Activated CD8-positive, alpha-beta memory T cell treated with anti-CD3 and anti-CD28 coated beads for 4 hours (primary cell): ENCODE measurements at places on chromosomes 1 and 21.

DNA sequence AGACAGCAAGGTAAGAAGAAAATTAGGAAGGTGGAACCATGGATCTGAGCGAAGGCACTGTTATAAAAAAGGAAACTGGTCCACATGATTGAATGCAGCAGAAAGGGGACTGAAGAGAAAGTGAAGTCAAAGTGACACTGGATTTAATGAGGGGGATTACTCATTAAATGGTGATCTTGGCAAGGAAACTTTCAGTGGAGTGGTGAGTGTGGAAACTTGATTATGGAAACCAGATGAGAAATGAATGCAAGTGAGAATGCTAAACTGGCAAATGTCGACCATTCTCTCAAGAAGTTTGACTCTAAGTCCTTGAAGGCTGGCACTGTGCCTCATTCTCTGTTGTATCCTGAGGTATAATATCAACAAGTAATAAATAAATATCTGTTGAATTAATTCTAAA, 23.3 kb downstream of the COLGALT2 start:
- DNase-seq = no peak

DNA sequence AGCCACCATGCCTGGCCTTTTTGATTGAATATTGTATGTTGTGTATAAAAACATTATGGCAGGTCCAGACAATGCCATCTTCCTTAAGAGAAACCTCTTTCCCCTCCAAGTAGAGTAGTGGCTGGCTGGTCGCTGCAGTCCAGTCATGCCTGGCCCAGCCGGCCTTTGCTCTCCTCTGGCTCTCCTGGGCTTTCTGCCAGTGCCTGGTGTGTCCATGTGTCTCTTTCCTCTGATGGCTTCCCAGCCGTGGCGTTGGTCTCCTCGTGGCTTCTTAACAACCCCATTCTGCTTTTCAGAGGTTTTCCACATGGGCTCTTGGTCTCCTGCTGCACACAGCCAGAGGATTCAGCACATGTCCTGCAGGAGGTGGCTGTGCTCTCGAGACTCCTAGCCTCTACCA, 58.7 kb downstream of the DIP2A start:
- no peak for DNase-seq

GRCh38 chr1:87518794-87519193, 190.1 kb downstream of the LMO4 start:
- DNase-seq = no peak

DNA sequence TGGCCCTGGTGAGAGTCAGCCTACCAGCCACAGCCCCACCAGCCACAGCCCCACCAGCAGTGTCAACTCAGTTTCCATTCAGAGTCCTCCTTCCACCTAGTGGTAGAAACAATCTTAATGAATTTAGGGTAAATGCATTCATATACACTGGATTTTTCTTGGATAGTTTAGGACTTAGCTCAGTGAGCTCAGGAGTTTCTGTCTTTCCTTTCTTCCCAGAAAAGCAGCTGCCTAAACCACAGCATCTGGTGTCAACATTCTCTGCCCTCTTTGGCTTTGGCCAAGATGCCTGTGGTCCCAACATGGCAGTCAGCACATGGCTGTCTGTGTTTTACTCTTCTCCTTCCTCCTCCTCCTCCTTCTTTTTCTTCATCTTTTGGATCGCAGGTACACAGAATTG, 94.0 kb downstream of the CLIC6 start:
- DNase-seq = no peak

- DNase-seq = no peak
Measured at GRCh38 chr1:117104986-117105385, 16.6 kb downstream of the TRIM45 start.

- DNase-seq = no peak
Measured at GRCh38 chr1:55128418-55128995, 86.7 kb downstream of the USP24 start.

DNA sequence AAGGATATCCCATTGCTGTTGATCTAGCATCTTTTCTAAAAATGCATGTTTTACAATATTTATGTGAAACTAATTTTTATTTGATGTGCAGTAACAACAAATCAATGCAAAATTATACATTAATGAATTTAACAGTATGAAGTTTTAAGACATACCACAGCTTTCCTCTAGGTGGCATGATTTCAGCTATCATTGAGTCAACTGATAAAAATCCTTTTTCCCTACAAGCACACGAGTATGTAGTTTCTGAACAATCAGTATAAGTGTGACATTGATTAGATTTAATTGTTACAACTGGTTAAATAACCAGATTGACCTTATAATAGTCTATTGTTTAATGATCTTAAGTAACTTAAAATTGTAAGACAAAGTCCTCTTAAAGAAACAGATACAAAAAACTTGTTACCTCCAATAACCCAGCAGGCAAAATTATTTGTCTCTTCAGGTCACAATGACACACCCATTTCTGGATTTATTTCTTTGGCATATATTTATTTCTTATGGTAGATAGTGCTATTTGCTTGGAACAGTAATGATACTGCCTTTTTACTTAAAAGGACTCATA, 5.8 kb upstream of the TGFB2 start:
- DNase-seq = no peak

DNA sequence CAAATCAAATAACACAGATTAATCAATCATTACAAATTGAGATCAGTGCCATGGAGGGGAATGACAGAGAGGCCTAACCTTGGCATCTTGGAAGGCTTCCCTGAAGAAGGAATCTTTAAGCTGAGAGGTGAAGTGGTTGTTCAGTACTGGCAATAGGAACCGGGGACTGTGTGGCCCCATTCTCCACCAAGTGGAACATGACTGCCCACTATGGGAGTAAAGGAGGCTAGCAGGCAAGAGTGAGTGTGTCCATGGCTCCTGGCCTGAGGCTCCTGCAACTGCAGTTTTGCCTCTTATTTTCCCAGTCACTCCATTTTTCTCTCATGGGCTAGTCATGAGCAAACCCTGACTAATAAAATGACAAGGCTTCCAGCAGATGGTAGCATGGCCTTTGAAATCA, 112.2 kb upstream of the GJB5 start:
- DNase-seq = no peak

- DNase-seq = no peak
Measured at GRCh38 chr1:210506689-210507088, 178.0 kb downstream of the HHAT start.

- no peak for DNase-seq
Measured at GRCh38 chr1:210412240-210412639, 83.5 kb downstream of the HHAT start.

DNA sequence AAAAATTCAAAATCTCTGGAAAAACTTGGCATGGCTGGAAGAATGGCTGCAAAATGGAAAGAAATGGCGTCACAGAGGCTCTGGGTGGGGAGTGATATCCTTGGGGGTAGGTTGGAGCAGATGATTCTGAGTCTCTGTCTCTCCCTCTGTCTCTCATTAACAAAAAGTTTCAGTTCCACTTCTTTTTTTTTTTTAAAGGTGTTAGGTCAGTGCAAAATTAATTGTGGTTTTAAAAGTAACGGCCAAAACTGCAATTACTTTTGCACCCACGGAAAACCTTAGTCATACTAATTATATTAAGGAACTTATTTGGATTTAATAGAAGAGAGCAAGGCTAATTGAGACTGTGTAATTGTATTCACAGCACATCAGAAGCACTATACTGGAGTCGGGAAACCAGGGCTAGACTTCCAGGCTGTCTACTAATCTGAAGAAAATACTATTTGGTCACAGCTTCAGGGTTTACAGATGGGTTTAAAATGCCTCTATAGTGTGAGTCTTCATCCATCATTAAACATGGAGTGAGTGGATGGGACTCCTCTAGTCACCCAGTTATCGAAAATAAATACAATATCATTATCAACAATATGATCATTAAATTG, 289.1 kb upstream of the PLD5 start:
- no peak for DNase-seq

- no peak for DNase-seq
Measured at GRCh38 chr1:57494530-57495079, 70.7 kb upstream of the DAB1 start.

DNA sequence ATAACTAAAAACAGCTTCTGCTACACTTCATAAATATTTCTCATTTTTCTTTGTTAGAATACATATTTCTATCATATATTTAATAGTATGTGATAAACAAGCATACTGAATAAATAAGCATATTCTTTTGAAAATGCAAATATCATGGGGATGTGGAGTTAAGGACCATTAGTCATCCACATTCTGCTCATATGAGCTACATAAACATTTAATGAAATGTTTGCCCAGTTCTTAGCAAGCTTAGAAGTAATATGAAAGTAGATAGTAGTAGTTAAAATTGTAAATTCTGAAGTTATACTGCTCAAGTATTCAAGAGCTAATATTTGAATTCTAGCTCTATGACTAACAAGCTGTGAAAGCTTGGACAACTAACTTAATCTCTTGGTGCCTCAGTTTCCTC, 10.1 kb upstream of the GORAB start:
- DNase-seq = no peak

GRCh38 chr1:157595356-157595755, 2.5 kb downstream of the FCRL4 start:
- no peak for DNase-seq

- DNase-seq = no peak
Measured at GRCh38 chr1:7373876-7374562, 397.1 kb upstream of the VAMP3 start.

GRCh38 chr1:117754061-117754969, 148.5 kb downstream of the TENT5C start:
- no peak for DNase-seq

GRCh38 chr1:25695771-25696311, 79.2 kb downstream of the MAN1C1 start:
- DNase-seq = no peak

- DNase-seq = no peak
Measured at GRCh38 chr1:28509705-28510272, 3.9 kb downstream of the RCC1 start.

DNA sequence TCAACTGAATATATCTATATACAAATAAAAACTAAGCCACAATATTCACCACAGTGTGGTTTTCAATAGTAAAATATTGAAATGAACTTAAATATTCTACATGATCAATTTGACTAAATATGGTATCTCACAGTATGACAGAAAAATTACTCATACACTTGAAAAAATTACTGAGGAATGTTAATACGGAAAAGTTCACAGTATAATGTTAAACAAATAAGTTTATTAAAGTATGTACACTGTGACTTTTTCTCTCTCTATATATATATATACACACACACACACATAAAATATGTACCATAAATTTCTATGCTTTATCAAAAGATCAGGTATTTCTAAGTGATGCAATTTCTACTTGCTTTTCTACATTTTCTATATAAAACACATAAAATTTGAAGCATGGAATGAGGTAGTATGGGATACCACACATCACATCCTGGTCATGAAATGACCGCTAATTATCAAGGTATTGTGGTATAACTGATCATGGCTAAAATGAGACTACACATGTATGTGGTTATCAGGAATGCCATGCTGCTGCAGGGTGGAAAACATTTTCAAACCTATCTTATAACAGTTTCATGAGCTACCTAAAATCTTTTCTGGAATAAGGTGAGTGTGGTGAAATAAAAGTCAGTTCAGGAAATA, 102.3 kb downstream of the CDC42BPA start:
- no peak for DNase-seq

DNA sequence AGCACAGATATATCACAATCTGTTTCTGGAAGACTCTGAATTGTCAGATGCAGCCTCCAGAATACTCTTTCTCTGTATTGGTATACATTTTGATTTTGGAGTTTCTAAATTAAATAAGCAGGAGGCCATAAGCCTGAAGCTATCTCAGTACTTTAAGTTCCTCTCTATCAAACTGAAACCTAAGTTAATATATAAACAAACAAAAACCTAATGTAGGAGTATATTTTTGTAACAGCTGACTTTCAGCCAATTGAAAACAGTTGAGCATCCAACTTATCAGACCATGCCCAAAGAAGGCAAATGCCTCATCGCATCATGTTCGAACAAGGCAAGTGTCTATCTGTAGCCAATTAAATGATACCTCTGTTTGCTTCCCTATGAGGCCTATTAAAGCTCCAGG, 1054.4 kb downstream of the AMY1C start:
- no peak for DNase-seq

GRCh38 chr1:43902058-43902831, 31.4 kb upstream of the ARTN start:
- DNase-seq = no peak

GRCh38 chr1:84379917-84380180, 18.4 kb upstream of the DNASE2B start:
- no peak for DNase-seq

DNA sequence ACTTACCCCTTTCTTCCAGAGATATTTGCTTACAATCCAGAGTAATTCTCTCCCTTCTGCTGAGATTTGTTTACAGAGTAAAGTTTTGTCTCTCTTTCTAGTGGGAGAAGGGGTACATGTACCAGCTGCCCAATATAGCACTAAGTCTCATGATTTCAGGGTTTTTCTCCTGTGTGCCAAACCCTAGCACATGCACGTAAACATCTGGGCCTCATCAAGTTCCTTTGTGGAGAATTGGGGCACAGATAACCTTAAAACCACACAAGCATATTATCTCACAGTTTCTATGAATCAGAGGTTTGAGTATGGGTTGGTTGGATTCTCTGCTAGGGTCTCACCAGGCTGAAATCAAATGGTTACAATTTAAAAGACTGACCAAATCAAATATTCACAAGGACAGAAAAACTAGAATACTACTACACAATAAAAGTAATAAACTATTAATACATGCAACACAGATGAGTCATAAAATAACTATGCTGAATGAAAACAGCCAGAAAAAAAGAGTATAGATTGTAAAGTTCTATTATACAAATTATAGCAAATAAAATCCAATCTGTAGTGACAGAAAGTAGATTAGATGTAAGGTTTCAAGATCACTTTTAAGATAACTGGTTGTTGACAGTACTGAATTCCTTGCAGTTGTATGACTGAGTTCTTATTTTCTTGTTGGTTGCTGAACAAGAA, 347.4 kb upstream of the PTBP2 start:
- no peak for DNase-seq

DNA sequence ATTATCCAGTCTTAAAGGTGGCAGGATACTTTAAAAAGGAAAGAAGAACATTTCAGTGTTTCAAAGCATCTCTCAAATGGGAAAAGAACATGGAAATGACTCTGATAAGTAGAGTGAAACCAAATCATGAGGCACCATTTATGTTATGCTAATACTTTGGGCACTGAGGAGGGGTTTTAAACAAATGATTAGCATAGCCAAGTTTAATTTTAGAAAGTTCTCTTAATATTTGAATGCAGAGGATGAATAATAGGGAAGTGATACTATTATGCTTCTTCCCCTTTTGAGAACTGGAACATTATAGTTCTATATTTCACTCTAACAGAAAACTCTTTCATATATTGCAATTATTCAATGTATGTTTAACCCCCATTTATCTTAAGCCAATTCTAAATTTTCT, 1181.9 kb upstream of the PRMT6 start:
- DNase-seq = no peak
